Coronary artery (tissue), 2 donors: ENCODE measurements at places on chromosomes 4 and X.

- DNase-seq, result no peak
These were observed 47.7 kb downstream of the TIGD2 start for GRCh38 chr4:89158884-89159503.

DNA sequence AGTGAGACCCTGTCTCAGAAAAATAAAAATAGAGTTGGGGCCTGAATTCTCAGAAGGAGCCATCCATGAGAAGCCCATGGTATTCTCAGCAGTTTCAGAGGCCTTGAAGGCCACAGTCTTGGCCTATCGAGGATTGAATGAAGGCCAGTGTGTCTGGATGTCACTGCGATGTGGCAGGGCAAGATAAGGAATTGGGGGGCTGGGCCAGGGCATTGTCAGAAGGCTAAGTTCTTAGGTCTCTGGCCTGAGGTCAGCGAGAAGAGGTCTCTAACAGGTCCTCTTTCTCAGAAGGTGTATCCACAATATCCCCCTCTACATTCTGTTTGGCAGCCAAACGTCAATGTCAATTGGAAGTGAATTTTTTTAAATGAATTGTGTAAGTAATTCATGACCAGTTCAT is 5.7 kb downstream of the ZNF275 start:
- DNase-seq, result no peak

DNA sequence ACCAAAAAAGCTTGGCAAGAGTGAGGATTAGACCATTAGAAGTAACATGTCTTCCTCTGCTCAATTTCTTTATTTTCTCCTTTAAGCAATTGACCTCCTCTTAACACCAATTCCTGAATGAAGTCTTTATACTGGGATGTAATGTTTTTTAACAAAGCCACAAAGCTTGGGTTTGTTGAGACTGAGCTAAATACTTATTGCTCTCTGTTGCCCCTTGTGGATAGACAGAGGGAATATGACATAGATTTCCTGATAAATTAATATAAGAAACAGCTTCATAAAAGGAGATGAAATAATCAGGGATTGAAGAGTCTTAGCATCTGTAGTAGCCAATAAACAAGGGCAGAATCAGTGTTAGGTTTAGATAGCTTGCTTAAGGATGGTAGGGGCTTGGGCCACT is 57.6 kb downstream of the CCDC160 start:
- no peak for DNase-seq

DNA sequence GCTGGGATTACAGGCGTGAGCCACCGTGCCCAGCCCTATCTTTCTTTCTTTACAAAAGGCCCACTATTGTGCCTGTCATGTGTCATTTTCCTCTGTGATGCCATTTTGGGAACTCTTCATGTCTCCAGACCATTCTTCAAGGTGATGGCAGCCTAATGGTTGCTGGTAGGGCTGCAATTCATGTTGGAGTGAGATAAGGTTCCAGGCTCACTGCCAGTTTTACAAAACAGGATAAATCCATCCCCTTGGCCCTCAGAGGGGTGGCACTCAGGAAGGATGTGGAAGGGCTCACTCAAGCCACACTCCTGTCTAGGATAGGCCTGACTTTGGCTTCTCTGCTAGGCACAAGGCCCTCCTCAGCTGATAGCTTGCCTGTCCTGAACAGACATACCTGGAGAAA is 3.8 kb downstream of the TCEAL9 start:
- no peak for DNase-seq

DNA sequence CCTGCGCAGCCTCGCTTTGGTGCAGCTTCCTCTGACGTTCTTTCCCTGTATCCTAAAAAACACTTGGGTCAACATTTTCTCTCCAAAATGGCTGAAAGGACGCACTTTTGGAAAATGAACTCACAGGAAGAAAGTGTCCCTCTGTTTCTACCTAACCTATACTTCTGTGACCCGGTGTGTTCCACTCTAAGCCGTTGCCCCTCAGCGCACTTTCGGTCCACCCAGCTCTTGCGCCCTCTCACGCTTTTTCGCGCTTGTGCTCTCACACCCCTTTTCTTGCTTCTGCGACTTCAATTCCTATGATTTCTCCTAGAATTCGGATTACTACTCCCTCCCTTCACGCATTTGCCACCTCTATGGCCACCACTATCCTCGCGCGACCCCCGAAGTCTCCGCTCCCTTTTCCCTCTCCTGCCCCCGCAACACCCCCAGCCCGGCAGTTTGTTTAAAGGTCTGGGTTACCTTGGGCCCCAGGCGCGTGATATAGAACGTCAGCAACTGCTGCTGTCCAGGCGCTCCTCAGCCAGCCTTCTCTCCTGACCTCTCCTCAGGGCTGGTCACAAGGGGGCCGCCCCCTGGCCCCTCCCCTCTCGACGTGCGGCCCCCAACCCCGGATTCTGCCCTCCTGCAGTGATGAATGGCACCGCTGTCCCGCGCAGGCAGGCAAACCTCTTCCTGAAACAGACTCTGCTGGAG is at the start of gene USP51:
Gene USP51, minus strand, starts transcription at position 535 of the 696 bp plus-strand sequence. CDS start 909 bp downstream, outside the sequence.
- peak; percentile 75 for DNase-seq

DNA sequence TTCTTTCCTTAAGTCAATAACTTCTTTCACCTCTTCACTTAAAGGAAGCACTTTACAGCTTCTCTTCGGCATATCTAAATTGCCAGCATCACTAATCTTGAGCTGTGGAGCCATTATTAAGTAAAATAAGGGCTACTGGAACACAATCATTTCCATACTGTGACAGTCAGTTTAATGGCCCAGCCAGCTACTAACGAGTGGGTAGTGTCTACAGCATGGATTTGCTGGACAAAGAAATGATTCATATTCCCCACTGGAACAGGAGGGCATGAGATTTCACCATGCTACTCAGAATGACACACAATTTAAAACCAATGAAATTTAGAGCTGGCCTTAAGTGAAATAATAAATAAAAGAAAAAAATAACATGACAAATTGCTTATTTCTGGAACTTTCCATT is 72.1 kb downstream of the DDIT4L start:
- DNase-seq, result no peak

- DNase-seq, result no peak
These were observed 4.8 kb upstream of the RELL1 start for GRCh38 chr4:37690976-37691375.

GRCh38 chr4:179503976-179504375 is 2061.7 kb upstream of the AGA start:
- no peak for DNase-seq

- no peak for DNase-seq
These were observed 12.5 kb downstream of the RASGEF1B start for GRCh38 chr4:81459228-81459627.

- no peak for DNase-seq
These were observed 35.0 kb upstream of the CCKAR start for GRCh38 chr4:26525136-26525770.

GRCh38 chr4:48275247-48275646 is 5.6 kb upstream of the TEC start:
- no peak for DNase-seq

DNA sequence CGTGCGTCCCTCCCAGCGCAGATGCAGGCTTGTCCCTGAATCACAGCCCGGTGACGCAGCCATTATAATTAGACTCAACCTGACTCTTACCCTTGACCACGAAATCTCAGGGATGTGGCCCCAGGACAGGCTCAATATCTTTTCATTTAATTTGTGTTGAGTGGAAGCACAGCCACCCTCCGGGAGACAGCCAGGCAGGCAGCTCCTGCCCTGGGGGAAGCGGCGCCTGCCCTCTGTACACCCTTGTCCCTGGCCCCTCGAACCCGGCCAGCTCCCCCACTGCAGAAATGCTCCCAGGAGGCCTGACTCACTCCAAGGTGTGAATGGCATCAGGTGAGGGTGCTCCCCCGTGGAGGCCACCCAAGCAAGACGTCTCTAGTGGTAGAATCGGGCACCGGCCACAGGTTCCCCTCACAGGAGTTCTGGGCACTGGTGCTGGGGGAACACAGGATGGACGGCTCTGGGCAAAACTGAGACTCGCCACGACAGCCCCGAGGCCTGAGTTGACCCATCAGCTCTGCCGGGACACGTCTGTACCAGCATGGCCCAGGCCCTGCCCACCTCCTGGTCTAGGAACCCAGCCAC is 2.7 kb downstream of the CPLX1 start:
- no peak for DNase-seq

GRCh38 chr4:187668526-187669082 is 327.0 kb upstream of the ZFP42 start:
- no peak for DNase-seq

GRCh38 chrX:96435378-96436035 is 249.1 kb upstream of the DIAPH2 start:
- no peak for DNase-seq
